ENCODE measurements at places on chromosomes 2 and 18.
A peak's percentile ranks its signal among the peaks of the same experiment; 100 is the strongest.

GRCh38 chr2:22692746-22693145 lies 692.2 kb upstream of the KLHL29 start:
- DNase-seq = no peak

GRCh38 chr2:206831442-206831995 lies 66.1 kb downstream of the FASTKD2 start:
- no peak for DNase-seq

DNA sequence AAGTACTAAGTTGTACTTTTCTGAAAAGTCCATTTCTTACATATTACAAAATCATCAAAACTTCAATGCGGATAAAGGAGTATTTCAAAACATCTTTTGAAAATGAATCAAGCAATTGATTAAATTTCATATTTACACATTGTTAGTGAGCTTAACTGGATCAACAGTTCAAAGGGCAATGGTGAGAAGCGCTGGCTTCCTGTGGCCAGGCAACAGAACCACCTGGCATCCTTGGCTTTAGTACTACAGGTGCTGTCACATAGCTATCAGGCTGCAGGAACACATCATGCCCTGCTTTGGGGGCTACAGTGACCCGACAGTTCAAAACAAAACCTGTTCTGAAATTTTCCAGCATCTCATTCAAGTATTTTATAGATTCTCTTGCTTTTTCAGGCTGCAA lies 59.2 kb downstream of the SMAD2 start:
- DNase-seq = no peak

GRCh38 chr2:164511738-164512137 lies 109.5 kb downstream of the GRB14 start:
- no peak for DNase-seq

GRCh38 chr2:230678018-230678417 lies 34.6 kb upstream of the CAB39 start:
- no peak for DNase-seq

GRCh38 chr2:10934979-10935350 lies 23.2 kb downstream of the KCNF1 start:
- no peak for DNase-seq

GRCh38 chr18:63119647-63120046 lies 199.9 kb downstream of the BCL2 start:
- DNase-seq = peak; percentile 44

DNA sequence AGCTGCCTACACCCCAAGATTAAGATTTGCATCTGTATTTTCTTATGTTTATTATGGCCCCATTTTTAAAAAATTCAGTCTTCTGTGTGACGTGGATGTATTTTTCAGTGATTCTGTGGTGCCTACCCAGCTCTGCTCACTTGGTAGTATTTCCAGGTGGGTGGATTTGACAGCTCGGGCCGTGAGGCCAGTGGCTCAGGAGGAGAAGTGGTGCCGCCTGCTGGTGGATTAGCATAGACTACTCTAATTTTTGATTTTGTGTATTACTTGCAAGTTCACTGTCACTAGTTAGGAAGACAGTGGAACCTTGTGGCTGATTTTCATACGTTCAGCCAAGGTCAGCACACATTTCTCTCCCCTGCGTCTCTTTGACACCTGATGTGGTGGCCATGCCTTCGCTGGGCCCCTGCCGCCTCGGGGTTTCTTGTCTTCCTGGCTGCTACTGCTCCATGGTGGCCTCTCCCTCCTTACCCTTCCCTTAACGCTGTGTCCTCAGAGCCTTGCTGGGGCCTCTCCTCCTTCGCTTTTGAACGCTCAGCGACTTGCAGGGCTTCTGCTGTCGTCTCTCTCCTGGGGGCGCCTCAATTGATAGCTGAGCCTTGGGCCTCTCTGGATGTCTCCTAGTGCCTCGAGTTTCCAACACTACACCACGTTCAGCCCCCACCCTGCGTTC lies 89.4 kb downstream of the DGKD start:
- peak; percentile 91 for DNase-seq

DNA sequence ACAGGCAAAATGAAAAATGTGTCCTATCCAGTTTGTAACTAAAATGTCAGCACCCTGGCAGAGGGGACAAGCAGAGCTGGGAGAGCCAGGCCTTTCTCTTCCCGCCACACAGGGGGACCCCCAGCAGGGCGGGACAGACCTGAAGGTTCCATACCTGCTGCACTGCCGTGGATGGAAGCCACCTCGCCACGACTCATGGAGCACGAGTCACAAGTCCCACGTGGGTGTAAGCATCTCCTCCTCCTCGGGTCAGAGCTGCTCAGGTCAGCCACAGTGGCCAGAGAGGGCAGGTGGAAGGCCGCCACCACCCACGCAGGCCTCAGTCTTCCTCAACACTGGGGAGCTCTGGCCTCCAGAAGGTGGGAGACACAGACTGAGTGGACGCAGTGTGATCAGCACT lies 21.0 kb downstream of the C1QL2 start:
- no peak for DNase-seq

DNA sequence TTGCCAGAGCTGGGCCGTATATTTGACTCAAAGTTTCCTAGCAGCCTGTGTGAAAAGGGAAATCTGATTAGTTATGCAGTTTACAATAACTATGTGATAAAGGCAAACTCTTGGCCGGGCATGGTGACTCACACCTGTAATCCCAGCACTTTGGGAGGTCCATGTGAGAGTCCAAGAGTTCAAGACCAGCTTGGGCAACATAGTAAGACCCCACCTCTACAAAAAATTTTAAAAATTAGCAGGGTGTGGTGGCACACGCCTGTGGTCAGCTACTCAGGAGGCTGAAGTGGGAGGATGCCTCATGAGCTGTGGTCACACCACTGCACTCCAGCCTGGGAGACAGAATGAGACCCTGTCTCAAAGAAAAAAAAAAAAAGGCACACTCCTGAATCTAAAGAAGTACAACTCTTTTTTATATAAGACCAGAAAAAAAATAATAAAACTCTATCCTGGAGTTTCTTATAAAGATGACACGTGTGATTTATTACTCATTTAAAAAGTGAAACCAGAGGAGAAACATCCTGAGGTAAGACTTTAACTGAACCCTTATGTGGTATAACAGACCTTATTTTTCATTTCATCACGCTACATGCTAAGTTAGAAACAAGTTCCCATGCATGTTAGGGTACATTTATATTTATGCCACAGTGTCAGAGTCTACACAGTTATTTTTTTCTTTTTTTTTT lies 32.6 kb upstream of the KCMF1 start:
- peak; percentile 64 for DNase-seq

GRCh38 chr2:9463698-9464034 lies 10.7 kb upstream of the IAH1 start:
- no peak for DNase-seq

GRCh38 chr2:121611730-121612705 lies 37.2 kb downstream of the CLASP1 start:
- no peak for DNase-seq

DNA sequence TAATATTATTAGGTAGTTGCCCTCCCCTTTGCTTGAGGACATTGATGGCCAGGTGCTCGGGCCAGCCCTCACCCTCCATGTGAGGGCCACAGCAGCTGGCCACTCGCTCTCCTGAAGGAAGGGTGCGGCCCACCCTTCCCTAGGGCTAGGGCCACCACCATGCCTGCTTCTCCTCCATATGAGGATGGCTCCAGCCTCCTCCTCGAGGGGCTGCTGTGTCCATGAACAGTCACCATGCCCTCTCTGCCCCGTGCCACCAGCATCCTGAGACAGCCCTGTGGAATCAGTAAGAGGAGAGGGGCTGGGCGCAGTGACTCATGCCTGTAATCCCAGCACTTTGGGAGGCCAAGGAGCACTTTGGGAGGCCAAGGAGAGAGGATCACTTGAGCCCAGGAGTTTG lies 2.4 kb downstream of the GPR17 start:
- no peak for DNase-seq

GRCh38 chr2:210630873-210631560 lies 74.6 kb downstream of the CPS1 start:
- DNase-seq = no peak

GRCh38 chr2:154048905-154049304 lies 177.2 kb downstream of the GALNT13 start:
- DNase-seq = no peak

DNA sequence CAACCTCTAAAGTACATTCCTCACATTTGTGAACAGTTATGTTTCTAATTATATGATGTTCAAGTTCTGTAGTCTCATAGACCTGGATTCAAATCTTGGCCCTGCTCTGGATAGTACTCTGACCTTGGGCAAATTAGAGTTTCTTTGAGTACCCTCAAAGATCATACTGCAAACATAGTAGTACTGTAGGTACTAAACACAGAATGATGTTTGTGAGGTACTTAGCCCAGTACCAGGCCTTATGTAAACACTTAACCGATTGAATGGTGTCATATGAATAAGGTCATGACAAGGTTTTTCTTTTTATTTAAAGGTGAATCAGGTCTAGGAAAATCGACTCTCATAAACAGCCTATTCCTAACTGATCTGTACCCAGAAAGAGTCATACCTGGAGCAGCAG lies 19.1 kb downstream of the SEPTIN2 start:
- DNase-seq = no peak

DNA sequence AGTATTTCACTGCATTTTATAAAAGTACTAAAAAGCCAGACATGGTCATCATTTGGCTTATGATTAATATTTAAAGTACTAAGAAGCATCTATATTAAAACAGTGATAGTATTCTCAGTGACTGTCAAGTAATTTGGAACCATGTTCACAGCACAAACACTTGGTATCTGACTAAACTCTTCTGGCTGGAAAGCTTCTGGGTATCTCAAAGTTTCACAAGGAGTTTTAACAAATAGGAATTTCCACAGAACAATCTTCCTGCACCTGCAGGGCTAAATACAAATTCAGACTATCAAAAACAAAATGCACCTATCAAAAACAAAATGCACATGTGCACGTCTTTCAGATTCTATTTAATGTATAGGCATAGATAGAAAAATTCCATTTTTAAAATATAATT lies 158.8 kb downstream of the L3MBTL4 start:
- DNase-seq = no peak

DNA sequence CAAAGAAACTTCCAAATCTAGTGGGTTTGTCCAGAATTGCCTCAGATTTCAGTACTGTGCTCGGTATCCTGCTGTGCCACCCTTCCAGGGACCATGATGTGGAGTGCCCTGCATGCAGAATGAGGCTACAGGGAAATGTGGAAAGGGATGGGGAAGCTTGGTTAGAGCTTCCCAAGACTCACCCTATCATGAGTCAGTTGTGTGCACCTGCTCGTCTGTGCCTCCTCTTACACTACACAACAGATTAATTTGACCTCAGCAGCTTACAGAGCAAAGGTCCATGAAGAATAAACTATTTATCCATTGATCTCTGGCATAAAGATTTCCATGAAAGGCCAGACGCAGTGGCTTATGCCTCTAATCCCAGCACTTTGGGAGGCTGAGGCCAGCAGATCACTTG lies 21.3 kb upstream of the NCK2 start:
- no peak for DNase-seq

DNA sequence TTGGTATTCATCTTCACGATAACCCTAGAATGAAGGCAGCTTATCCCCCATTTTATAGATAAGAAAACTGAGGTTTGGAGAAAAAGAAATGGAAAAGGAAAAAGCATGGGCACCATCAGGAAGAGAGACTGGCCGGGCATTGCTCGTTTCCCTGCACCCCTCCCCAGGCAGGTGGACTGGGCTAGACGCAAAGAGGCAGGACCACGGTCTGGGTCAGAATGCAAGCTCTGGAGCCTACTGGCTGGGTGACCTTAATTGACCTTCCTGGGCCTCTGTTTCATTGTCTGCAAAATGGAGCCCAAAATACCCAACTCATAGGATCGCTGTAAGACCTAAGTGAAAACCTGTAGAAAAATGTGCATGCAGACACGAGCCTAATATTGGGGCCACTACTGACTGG lies 135.3 kb upstream of the GLI2 start:
- DNase-seq = no peak

GRCh38 chr18:45449418-45450227 lies 165.7 kb upstream of the SLC14A2 start:
- peak; percentile 64 for DNase-seq

- DNase-seq = no peak
These were observed 67.1 kb downstream of the ZBTB7C start for GRCh38 chr18:48342125-48342524.

- DNase-seq = no peak
These were observed 39.1 kb upstream of the DTNB start for GRCh38 chr2:25712455-25712854.

- no peak for DNase-seq
These were observed 116.9 kb downstream of the ALPK2 start for GRCh38 chr18:58511897-58512581.

GRCh38 chr2:107806901-107807300 lies 19.8 kb upstream of the RGPD4 start:
- DNase-seq = no peak

DNA sequence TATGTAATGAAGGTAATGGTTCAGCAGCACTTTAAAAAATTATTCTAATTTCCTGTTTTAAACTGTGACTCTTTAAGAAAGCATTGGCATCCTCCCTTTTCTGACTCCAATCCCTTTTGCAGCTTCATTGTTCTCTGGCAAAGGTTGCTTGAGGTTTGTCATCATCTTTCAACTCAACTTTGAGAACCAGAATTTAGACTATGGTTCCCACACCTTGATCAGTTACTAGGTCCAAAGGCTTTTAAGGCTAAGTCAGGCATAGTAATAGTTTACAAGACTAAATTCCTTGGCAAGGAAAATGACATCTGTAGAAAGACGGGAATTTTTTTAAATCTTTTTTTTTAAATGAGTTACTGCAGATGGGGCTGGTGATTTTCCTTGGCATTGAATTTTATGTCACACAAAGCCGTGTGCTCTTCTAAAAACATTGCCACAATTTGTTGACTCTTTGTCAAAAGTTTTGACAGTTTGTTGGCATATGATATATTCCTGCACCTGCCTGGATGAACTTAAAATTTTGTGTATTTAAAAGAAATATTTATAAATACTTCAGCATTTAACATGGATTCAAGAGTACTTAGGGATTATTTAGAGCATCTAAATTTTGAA lies 451.0 kb downstream of the MEIS1 start:
- peak; percentile 45 for DNase-seq

DNA sequence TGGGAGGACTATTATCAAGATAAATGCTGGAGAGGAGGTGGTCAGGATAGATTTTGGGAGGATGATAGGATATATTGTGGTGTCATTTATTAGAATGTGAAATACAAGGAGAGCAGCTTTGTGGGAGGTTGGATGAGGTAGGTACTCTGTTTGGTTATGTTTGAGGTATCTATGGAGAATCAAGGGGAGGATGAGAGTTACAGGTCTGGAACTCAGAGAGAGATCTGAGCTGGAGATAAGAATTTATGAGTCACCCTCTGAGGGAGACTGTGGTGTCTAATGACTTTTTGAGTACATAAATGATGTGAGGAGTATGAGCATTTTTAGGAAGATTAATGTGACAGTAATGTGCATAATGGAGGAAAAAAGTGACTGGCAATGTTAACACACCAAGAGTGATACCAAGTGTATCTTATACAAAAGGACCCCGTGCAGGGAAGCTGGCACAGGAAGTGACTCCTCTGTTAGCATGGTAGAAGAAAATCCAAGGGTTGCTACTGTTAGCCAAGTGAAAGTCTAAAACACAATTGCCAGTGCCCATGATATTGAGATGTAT lies 48.2 kb downstream of the CRIM1 start:
- peak; percentile 83 for DNase-seq

- no peak for DNase-seq
These were observed 39.2 kb upstream of the RNU4ATAC start for GRCh38 chr2:121491518-121491917.

Data from GM23248 (cell line).